ENCODE measurements at places on chromosomes 2 and 18.

GRCh38 chr2:65754219-65754618, 321.8 kb upstream of the SPRED2 start:
- no peak for DNase-seq

DNA sequence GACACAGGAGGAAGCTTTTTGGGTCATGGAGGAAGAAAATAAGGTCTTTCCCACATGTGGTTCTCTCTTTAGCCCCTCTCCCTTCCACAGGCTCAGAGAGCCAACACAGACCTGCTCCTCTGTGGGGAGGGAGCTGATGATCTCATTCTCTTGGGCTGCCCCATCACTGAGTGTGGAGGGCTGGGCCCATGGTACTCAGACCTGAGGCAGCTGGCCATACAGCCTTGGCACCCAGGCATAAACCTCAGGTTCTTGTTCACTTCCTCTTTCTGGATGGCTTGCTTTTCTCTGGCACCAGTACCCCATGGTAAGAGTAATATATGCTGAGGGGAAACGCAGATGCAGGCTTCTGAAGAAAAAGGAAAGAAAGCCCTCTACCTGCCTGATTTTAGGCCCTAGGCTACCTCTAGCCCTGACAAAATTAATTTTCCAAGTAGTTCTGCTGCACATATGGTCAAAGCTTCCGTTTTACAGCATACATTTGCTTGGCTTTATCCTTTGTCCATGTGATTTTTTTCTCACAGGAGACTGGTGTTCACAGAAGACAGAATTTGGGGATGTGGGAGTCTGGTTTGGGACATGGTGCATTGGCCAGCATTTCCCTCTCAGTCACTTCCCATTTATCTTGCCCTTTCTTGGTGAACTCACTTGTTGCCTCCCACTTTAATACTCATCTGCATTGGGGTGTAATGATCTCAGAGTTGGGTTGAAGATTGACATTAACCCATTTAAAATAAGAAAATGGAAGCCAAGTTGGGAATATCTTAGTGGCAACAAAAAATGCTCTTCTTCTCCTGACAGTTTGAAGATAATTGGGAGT, 11.1 kb downstream of the DHRS9 start:
- DNase-seq: no peak

DNA sequence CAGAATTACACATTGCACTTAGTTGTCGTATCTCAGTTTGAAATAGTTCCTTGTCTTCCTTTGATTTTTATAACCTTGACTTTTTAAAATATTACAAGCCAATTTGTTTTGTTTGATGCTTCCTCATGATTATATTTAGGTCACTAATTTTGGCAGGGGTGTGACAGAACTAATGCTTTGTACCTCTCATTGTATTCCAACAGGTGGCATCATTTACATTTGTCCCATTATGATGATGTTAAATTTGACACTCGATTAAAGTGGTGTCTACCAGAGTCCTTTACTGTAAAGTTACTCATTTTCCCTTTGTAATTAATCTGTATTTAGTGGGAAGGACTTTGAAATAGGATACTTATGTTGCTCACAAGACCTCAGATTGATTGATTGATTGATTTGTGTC, 21.5 kb upstream of the MFSD2B start:
- no peak for DNase-seq

- no peak for DNase-seq
These were observed 529.1 kb downstream of the ZNF804A start for GRCh38 chr2:185127412-185127811.

DNA sequence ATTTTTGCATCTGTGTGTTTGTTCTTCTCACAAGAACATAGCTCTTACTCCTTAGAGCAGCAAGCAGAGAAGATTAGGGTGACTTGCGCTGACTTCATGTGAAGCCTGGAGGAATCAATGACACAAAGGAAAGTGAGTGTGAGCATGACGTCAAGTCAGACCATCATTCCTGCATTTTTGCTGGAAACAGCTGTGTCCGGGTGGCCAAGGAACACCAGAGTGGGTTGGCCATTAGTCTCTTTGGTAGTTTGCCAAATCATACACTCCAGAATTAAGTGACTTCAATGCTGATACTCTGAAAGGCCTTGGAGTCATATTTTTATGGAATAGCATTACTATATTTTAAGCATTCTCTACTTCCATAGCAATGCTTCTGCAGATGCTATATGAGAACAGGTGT, 597.2 kb downstream of the DCDC2C start:
- no peak for DNase-seq

- no peak for DNase-seq
These were observed 63.6 kb upstream of the CAVIN2 start for GRCh38 chr2:191910518-191910917.

Measured in activated gamma-delta T cell (primary cell).